Non-pigmented ciliary epithelial cell (primary cell): ENCODE measurements at places on chromosomes 7 and 10.

- DNase-seq: no peak
Observed at GRCh38 chr7:30112103-30112713, 22.6 kb upstream of the MTURN start.

DNA sequence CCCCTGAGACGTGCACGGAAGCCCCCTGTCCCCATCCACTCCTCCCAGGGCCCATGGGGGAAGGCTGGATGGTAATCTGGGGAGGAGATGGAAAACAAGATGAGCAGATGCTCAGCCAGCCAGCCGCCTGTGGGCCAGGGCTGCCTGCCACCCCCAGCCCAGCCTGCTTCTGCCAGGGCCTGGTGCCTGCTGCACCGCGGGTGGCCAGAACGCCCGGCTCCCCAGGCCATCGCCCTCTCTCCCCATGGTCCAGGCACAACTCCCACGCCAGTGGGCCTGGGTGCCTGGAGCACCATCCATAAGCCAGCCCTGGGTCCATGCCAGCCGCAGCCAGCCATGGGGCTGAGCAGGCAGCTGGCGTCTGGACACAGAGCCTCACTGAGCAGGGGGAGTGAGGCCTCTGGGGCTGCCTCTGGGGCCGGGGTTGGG is 57.2 kb upstream of the ELN start:
- DNase-seq: no peak

DNA sequence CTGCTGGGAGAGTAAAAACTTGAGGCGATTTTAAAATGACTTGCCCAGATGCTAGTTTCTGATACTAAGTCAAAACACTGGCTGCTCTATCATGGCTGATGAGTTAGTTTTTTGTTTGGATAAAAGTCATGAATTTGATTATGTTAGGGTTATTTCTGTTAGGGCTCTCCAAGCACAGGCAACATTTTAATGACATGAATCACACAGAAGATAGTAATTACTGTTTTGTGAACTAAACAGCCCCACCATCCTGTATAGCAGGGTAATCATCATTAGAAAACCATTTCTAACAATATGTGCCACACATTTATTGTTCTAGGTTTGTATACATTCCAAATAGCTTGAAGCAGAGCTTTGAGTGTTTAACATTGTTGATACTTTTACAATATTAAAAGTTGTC is 750.3 kb downstream of the ANKRD7 start:
- DNase-seq: no peak

DNA sequence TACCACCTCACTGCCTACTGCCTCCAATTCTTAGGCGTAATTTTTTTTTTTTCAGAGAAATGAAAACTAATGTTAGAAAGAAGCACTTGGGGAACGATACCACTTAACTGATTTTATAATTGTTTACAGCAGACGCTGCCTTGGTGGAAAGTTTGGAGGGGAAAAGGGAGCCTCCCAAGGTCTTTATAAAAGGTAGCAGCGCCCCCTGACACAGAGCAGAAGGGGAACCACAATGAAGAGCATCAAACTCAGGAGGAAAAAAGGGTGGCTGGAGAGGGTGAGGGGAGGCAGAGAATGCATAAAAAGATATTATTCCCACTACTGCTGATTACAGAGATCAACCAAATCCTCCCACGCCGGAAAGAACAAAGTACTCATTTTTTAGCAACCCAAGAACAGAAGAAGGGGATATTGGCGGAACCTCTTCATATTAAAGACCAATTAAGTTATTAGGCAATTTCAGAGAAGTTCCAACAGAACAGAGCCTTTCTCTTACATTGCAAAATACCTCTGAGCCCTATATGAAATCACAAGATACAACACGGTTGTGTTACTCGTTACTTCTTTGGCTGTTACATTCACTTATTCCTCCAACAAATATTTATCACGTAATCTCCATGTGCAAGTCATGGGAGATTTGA is 135.8 kb downstream of the TEX36 start:
- DNase-seq: no peak

DNA sequence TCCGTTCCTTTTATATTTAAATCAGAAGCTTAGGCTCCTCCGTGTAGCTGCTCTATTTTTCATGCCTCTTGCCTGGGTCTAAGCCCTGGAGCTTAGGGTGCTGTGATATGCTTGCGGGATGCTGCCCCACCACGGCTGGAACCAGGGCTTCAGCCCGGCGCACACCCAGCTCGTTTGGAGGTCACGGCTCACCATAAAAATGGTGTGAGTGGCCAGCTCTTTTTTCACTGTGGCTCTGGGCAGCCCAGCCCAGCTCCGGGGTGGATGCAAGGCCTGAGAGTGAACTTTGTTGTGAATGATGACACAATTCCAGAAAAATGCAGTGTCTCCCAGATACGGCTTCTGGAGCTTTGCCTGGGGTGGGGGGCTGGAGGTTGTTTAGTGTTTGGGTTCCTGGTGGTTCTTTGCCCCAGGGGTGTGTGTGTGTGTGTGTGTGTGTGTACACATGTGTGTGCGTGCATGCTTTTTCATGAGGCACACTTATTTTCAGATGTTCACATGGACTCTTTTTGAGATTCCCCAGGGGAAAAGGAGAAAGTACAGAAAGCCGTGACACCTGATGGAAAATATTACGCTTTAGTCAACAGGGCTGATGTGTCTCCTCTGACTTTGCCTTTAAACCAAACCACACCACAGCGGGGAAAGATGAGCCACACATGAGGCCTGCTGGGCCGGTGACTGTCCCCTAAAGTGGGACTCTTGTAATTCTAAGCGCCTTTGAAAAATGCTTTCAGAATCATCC is 46.2 kb downstream of the GRK5 start:
- DNase-seq: peak; percentile 86

GRCh38 chr10:102602272-102603045 is 41.8 kb upstream of the TRIM8 start:
- no peak for DNase-seq

DNA sequence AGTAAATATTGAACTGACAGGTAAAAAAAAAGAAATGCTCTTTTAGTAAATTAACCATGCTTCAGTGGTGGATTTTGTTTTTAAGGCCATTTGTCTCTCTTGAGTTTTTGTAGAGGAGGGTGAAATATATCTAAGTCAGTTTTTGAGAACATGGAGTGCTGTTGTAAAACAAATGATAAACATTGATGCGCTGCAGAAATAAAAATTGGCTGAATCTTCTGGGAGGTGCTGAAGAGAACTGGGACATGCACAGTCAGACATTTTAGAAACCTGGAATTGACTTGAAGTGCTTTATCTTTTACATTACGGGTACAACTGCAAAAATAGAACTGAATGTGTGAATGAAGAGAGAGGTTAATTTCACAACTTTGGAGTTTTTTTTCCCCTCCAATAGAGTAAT is 203.0 kb upstream of the HDAC9 start:
- no peak for DNase-seq

- no peak for DNase-seq
Observed at GRCh38 chr10:75403939-75404814, 2.6 kb upstream of the ZNF503 start.

GRCh38 chr7:157009778-157010587 is 480 bp downstream of the MNX1 start:
- DNase-seq: no peak

DNA sequence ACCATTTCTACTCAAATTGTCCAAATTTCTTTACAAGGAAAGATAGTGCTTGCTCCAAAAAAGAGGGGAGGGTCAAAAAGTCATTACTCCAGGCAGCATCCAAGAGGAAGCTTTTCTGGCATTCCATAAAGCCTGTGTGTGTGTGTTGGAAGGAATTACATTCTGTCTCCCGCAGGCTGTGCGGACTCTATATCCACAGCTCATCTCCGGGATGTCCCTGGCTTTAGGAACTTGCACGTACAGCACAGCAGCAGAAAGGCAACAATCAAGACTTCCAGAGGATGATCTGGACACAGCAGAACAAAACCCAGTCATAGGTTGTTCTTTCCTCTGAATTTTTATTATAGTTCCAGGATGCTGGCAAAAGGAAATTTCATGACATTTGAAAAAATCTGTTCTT is 94.8 kb downstream of the ITIH5 start:
- DNase-seq: no peak

GRCh38 chr10:44263771-44264170 is 121.1 kb downstream of the CXCL12 start:
- no peak for DNase-seq

DNA sequence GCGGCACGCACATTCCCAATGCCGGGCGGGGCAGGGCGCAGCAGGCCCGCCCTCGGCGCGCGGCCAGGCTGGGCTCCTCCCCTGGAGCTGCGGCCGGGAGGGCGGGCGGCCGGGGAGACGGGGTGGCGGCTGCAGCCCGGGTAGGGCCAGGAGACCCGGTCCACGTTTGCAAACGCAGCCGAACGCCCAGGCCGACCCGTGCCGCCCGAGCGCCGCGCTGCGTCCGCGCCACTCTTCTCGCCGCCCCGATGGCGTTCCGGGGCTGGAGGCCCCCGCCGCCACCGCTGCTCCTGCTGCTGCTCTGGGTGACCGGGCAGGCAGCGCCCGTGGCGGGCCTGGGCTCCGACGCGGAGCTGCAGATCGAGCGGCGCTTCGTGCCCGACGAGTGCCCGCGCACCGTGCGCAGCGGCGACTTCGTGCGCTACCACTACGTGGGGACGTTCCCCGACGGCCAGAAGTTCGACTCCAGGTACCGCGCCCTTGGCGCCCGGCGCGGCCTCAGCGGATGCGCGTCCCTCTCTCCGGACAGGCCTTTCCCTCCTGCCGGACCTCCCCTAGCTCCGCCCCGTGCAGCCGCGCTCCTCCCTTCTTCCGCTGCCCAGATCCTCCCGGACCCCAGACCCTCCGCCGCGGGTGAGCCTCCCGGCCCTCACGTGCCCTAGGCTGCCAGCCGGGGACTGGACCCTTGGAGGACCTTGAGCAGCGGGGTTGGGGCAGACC is at the start of gene FKBP9:
FKBP9 (plus strand) TSS at position 115 of the 720 bp plus-strand sequence; CDS start at position 249, 134 bp downstream.
- DNase-seq: no peak

DNA sequence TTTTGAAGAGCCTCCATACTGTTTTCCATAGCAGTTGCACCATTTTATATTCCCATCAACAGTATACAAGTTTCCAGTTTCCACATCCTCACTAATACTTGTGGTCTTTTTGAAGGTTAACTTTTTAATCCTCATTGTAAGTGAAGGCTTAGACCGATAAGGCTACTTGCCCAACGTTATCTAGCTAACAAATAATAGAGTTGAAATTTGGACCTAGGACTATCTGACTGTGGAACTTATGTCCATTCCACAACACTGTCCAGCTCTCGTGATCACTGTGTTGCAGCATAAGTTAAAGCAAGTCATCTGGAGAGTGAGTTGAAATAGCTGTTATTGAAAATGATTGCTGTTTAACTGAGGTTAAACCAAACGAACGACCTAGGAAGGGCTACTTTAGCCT is 84.0 kb downstream of the ZNF92 start:
- DNase-seq: no peak

GRCh38 chr10:96829029-96829773 is 2.9 kb upstream of the LCOR start:
- DNase-seq: no peak

- no peak for DNase-seq
Observed at GRCh38 chr7:151992375-151992774, 33.1 kb upstream of the GALNT11 start.

DNA sequence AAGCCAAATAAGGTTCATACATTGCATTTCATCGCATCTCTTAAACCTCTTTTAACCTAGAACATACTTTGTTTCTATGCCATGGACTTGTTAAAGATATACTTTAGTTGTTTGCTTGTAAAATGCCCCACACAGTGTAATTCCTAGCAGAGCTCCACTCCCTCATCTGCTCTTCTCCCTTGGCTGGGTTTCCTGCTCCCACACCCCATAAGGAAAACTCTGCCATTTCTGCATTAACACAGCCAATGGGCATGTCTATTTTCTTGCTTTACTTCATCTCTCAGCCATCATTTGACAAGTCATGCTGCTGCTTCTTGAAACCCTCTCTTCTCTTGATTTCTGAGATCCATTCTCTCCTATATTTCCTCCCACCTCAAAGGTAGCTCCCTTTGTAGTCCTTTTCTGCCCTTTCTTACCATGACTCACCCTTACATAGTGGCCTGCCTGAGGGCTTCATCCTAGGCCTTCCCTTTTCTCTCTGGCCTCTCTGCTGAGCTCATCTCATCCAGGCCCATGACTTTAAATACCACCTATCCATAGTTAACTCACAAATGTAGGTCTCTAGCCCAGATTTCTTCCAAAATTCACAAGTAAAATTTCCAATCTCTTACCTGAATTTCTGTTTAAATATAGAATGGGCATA is 471.4 kb downstream of the ADRA2A start:
- no peak for DNase-seq

- DNase-seq: no peak
Observed at GRCh38 chr10:111221682-111222480, 145.1 kb downstream of the ADRA2A start.

GRCh38 chr10:101691081-101691480 is 3.9 kb downstream of the FBXW4 start:
- no peak for DNase-seq

DNA sequence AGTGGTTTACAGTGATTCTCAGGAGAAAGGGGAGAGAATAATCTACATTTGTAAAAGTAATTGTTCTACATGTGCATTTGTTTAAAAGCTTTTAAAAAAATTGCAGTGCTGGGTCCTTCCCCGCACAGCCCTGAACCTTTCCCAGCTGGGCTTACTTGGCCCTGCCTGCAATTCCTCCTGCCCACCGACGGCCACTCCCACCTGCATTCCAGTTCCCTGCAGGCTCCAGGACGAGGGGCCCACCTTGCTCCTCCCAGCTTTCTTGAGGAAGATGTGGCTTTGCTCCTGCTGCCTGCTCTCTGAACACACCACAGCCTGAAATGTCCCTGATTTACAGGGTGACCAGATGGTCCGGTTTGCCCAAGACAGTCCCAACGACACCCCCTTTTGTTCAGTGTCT is 222.7 kb downstream of the PRPF18 start:
- DNase-seq: no peak

- DNase-seq: no peak
Observed at GRCh38 chr10:91238191-91238590, 17.7 kb downstream of the PCGF5 start.

DNA sequence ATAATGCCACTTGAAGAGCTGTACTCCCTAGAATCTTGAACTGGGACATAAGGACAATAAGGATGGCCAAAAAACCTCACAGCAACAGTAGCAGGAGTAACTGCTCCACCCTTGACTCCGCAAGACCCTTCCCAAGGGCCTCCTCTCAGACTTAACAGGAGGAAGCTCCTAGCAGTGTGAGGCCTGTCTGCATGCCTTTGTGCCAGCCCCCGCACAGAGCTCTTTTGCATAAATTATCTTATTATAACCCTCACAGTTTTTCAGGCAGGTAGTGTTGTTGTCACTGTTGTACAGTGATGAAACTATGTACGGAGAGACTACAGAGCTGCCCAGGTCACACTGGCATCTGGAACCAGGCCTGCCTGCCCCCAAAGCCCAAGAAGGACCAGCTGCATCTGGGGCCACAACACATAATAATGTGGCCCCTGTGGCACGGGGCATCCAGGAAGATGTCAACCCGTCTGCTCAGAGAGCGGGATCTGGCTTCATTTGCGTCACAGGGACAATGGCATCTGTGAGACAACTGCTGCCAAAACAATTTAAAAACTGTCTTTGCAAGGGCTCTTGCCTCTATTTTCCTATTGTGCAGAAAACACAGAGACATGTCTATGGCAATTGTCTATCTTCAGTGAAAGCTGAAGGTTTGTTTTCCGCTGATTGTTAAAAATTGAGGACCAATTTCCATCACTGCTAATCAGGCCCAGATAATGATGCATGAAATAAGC is 249.3 kb upstream of the GRB10 start:
- no peak for DNase-seq
